ENCODE measurements at places on chromosomes 13 and 19.

DNA sequence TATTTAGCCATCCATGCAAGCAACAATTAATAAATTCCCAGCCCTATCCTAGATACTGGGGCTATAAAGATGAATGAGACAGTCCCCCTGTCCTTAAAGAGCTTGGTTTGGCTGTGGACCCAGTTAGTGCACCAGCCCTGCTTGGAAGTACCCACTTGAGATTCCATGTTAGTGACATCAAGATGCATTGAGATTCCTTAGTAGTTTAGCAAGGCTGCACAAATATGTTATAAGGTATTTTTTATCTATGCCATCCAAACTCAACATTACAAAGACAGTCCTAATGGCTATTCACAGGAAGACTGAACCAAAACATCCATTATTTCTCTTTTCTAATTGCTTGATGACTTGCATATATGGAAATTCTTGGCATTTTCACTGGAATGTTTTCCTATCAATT, 48.8 kb upstream of the RAP2A start:
- no peak for DNase-seq

- no peak for DNase-seq
Measured at GRCh38 chr13:81738364-81738763, 1397.4 kb upstream of the SPRY2 start.

DNA sequence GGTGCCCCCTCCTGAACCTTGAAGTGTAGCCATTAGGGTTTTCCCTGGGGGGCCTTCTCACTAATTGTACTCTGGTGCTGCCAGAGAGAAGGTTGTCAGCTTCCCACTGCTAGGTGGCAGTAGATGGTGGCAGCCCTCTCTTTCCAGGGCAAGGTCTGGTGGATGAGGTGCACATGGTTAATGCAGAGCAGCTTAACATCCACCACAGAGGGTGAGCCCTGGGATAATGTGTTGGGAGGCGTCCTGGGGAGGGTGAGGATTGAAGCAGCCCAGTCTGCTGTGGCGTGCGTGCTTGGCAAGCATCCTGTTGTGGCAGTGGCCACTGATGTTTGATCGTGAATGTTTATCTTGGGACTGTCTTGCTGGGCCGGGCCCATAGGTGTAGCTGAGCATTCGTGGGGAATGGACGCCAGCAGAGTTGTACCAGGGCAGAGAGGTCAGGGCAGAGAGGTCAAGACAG, 5.8 kb downstream of the EGLN2 start:
- no peak for DNase-seq

DNA sequence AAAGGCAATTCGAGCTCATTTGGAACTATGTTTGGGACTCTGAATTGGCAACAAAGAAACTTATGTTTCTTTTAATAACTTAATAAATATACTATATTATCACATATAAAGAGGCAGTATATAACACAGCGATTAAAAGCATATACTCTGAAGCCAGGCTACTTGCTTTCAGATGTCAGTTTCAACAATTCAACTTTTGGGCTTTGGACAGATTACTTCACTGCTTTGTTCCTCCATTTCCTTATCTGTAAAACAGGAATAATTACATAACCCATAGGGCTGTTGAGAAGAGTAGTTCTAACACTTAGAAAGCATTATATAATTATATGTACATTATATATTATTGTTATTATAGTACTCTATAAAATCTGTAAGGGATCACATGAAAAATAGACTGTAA, 107.2 kb downstream of the EDNRB start:
- no peak for DNase-seq

DNA sequence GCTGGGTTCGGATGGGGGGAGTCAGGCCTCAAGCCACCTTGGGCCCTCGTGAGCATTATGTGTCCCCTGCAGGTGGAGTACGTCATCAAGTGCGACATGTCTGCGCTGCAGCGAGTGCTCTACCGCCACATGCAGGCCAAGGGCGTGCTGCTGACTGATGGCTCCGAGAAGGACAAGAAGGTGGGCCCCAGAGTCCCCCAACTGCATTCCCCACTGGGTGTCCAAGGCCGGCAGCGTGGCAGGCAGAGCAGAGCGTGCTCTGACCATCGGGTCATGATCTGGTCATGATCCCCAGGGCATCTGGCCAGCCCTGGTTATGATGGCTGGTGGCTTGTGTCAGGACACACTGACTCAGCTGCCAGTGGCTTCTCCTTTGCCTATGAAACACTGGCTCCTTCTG, 63.4 kb downstream of the SMARCA4 start:
- DNase-seq: no peak

- no peak for DNase-seq
Measured at GRCh38 chr13:47705185-47705584, 295.9 kb downstream of the SUCLA2 start.
